Activated CD4-positive, alpha-beta T cell treated with anti-CD3 and anti-CD28 coated beads for 36 hours (primary cell): ENCODE measurements at places on chromosomes 12 and 14.

DNA sequence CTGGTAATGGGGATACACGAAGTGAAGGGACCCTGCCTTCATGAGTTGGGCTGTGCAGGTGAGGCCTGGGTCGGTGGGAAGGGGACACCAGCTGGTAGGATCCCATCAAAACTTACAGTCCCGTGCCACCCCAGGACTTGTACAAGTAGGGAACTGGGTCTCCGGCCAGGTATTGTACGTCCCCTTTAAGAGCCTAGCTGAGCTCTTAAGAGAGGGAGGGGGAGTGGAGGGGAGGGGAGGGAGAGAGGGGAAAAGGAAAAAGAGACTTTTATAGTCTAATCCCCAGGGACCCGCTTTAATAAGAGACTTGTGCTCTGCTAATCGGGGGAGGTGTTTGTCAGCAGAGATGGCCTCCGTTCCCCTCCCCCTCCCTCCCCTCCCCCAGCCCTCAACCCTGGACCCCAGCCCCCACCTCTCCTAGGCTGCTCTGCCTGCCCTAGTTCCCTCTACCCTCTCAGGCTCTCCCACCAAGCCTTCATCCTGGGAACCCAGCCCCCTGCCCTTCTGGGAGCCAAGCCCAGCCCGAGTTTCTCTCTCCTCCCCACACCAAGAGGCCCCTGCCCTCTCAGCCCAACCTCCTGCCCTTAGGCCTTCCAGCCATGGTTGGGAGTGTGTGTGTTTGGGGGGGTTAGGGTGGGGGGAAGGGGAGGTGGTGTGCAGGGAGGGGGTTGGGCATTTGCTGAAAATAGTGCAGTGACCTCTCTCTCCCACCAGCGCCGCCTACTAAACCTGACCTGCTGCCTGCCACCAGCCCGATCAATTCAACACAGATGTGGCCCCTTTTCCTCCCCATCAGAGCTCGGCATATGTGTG lies 2.6 kb downstream of the GDF11 start:
- DNase-seq, result no peak

GRCh38 chr14:76975051-76975450 lies 53.5 kb downstream of the IRF2BPL start:
- no peak for DNase-seq

DNA sequence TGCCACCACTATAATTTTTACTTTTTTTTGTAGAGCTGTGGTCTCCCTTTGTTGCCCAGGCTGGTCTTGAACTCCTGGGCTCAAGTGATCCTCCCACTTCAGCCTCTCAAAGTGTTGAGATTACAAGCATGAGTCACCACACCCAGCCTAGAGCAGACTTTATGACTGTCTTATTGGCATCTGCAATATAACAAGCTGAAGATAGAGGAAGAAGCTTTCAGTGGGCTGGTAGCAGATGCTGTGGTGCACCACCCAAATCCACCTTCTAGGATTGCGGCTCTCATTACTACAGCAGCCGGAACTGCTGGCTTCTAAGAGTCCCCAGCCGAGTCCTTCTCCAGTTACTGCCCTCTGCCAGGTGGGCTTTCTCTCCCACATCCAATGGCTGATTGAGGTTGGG lies 7.6 kb upstream of the STK38L start:
- peak; percentile 51 for DNase-seq

DNA sequence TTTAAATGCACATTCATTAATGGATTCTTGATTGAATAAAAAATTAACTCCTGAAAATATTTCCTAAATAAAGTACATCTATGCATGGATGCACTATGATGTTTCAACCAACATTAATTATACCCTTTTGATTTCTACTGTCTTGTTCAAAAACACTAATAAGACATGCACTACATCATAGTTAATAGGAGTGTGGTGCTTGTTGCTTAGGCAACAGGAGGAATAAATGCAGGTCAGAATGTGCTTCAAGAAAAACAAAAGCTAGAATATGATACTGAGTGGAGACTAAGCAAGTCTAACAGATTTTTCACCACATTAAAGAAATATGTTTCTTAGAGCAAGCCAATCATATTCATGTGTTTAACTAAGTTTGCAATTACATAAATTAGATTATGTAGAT lies 495.8 kb upstream of the GARIN6 start:
- no peak for DNase-seq

DNA sequence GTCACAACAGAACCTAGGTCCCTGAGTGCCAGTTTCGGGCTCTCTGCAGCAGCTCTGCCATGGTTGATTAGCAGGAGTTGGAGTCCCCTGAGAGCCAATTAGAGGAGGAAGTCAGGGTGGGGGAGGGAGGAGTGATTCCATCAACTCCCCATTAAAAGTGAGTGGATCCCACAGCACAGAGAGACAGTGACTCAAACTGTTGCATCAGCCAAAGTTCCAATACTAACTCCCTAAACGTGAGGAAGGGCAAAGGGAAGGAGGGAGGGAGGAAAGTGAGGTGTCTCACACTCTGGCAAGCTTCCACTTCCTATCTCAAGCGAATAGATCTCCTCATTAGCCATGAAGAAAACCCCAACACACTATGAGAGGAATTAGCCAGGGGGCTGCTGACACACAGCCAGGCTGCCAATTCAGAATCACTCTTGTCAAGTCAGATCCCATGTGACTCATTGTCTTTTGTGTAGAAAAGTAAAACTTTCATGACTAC lies 23.6 kb downstream of the OR11H4 start:
- DNase-seq, result no peak

GRCh38 chr14:52918486-52918885 lies 32.4 kb downstream of the FERMT2 start:
- peak; percentile 30 for DNase-seq

DNA sequence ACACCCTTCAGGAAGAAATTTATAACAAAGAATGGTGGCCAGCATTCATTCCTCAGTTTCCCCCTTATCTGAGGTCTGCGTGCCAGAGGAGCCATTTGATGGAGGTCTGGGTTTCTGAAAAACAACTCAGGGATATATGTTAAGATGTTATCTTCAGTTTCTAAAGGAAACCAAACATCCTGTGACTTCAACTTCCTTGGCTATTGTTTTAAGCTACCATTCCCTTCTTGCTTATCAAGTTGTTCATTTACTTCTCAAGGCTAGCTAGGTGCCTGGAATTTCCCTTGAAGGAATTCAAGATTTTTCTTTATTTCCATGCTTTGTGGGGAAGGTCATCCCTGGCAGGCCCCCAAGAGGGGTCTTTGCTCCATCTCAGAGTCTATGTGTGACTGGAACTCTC lies 27.1 kb upstream of the OXA1L start:
- no peak for DNase-seq

- DNase-seq, result no peak
Measured at GRCh38 chr12:124631681-124632256, 64.4 kb upstream of the NCOR2 start.

- no peak for DNase-seq
Measured at GRCh38 chr12:114809097-114809496, 125.1 kb upstream of the TBX3 start.

GRCh38 chr12:114669401-114670290 lies 14.3 kb downstream of the TBX3 start:
- no peak for DNase-seq

- no peak for DNase-seq
Measured at GRCh38 chr12:66665435-66665985, 13.4 kb downstream of the GRIP1 start.

DNA sequence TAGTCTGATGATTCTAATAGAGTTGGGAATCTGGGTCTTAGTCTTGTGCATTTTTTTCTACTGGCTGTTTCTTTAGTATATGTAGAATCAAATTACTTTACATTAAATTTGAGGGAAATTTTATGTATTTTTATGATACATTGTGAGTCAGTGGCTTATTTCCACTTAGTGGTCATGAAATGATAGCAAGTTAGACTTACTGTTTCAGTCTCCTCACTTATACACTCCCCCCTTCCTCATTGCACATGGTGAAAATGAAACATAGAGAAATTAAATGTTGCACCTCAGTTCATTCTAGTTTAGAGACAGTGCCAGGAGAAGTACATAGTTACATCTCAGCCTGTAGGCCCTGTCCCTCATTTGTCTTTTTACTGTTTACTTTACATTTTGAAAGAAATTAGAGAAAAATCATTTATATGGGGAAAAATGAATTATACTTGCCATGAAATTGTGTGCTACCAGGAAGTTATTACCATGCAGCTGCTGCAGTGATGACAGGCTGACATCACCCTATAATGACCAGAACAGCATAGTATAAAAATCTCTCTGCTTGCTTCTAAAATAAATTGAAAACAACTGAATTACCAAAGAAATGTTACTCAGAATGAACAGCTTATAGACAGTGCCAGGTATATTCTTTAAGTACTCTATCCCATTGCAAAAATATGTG lies 113.2 kb downstream of the TRMT5 start:
- no peak for DNase-seq

- no peak for DNase-seq
Measured at GRCh38 chr14:69170839-69171238, 17.9 kb upstream of the DCAF5 start.

DNA sequence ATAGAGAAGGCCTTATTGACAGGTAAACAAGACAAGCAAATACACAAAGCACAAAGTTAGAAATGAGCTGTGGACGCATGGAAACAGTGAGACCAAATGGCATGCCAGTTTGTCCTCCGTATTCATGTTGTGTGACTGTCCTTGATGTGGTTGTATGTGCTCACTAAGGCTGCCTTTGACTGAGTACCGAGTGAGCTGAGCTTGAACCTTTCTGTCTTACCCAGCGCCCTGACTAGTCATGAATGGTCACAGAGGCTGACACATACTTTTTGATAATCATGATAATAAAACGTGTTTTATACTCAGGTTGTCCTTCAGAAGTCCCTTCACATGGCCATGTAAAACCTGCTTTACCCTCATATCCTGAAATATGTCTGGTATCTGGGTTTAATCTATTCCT lies 553 bp upstream of the CATSPERB start:
- peak; percentile 30 for DNase-seq

DNA sequence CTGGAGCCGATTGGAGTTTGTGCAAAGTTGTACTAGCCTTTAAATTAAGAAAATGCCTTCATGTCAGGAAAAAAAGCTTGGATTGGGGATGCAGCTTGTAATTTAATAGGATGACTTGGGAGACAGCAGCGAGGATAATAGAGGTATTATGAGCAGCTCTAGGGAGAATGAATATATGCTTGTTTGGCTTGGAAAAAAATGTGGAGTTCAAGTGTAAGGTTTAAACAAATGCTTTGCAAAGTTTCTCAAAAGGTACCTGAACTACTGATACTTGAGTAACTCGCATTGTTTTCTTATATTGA lies 65.3 kb upstream of the RASSF3 start:
- DNase-seq, result no peak

- DNase-seq, result no peak
Measured at GRCh38 chr12:80219345-80219744, 120.0 kb downstream of the OTOGL start.
